ENCODE measurements at places on chromosomes 12 and 14.

DNA sequence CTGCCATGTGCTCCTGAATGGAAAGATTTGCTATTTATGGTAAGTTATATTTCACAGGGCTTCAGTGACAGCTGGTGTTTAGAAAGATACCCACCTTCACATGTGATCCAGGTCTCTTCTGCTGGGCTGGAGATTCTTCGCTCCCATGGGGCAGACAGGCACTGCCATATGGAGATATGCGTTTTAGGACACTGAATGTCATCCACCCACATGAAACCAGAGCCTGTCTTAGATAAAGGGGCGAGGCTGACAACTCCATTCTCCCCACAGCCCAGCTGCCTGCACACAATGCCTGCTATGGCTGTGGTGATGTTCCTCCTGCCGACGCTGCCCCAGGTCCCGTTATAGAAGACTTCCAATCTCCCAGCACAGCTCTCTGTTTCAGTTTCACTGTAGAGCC lies 69.4 kb downstream of the ACSM4 start:
- no peak for DNase-seq

GRCh38 chr12:91339106-91339505 lies 156.5 kb upstream of the DCN start:
- no peak for DNase-seq

DNA sequence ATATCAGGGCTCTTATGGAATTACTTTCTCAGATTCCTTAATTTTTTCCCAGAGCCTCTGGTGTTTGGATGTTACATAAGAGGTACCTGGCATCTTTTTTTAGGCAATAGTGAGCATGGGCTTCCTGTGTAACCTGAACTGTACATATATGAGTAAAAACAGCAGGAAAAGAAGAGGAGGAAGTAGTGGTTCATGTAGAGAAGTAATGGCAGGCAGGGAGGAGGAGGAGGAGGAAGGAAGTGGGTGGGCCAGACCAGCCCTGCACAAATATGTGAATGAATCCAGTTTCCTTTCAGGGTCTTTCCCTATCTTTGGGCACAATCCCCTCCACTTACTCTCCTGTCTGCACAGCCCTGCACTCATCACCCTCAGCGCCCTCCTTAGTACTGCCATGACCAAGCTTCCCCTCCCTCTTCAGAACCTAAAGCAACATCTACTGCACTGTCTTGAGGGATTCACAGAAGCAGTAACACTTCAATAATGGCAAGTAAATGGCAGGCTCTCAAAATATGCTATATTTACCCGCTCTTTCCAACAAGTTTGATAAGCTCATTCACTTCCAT lies 40.9 kb upstream of the GSG1 start:
- DNase-seq: no peak

- no peak for DNase-seq
Observed at GRCh38 chr14:78248501-78249090, 78.4 kb downstream of the NRXN3 start.

DNA sequence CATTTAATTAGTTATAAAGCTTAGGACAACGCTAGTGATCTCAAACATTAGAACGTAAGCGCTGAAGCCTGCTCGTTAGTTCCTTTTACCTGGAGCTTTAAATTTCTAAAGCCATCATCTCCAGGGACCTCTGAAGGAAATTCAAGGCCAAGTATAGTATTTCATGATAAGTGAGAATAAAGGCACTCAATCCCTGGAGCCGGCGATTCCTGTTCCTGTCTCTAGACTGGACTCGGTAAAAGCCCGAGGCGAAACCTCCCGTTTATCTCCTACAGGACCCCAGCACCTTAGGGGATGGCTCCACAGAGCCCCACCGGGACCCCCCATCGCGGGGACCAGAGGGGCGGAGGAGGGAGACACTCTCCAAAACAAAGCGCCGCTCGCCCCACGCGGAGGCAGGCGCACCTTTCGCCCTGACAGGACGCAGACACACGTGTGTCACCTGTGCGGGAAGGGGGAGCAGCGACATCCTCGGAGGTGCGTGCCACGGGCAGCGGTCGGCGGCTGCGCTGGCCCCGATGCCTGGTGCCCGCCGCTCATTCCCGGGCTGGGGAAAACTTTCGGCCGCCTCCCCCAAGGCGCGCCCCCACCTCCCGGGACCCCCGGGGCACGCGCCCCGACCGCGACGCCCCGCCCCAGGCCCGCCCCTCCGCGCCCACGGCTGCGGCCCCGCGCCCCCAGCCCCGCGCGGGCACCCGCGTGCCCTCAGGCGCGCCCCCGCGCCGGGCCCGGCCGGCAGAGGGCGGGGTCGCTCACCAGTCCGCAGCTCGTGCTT lies 678 bp downstream of the RPS6KA5 start:
- no peak for DNase-seq

DNA sequence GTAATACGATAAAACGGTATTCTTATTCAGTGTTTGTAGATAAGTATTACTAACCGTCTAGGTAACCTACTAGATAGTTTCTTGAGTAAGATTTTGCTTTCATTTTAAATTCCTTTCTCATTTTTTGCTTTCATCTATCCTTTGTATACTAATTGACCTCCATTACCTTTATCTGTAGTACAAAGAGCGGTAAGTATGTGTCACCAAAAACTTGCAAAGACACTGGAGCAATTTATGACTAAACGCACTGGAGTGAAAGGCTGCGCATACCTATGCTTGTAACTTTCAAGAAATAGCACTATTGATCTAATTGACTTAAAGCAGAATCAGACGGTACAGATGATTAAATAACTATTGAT lies 1.7 kb downstream of the ARHGAP5 start:
- no peak for DNase-seq

- DNase-seq: no peak
Observed at GRCh38 chr12:119328111-119328510, 6.4 kb upstream of the CCDC60 start.

GRCh38 chr12:39095636-39096330 lies 190.4 kb upstream of the CPNE8 start:
- no peak for DNase-seq

DNA sequence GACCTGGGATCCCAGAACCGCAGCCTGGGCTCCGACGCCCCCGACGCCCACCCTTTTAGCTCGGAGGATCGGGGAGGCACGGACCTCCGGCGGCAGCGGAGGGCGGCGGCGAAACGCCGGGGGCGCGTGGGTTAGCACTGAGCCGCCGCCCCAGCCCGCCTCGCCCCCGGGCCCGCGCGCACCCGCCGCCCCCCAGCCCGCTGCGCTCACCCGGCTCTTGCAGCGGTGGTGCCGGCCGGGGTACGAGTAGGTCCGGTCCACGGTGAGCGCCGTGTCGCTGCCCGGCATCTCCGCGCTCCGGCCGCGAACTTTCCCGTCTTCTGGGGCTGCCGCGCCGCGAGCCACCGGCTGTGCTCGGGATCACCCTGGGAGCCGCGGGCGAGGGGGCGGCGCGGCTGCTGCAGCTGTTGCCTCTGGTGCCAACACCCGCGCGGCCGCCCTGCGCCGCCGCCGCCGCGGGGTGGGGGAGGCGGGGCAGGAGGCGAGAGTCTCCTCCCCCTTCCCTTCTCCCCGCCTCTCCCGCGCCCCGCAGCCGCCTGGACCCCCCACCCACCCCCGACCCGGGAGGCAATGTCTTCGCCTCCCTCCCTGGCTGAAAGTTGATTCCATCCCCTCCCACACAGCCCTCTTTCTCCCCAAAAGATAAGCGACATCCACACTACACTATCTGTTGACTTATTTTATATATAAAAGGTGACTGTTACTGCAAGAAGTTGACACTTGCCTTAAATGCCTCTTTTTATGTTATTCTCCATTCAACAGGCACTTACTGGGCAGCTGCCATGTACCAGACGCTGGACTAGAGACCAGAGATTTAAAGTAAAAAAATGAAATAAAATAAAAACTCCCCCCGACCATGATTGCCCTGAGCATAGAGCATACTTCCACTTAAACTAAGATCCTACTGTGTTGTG lies at the start of gene TMCC3:
Gene TMCC3 (minus strand): TSS at position 415 of the 914 bp plus-strand sequence. CDS start 127 bp downstream, at position 288.
- DNase-seq: peak; percentile 66

- no peak for DNase-seq
Observed at GRCh38 chr14:84208451-84208850, 1321.5 kb upstream of the FLRT2 start.

DNA sequence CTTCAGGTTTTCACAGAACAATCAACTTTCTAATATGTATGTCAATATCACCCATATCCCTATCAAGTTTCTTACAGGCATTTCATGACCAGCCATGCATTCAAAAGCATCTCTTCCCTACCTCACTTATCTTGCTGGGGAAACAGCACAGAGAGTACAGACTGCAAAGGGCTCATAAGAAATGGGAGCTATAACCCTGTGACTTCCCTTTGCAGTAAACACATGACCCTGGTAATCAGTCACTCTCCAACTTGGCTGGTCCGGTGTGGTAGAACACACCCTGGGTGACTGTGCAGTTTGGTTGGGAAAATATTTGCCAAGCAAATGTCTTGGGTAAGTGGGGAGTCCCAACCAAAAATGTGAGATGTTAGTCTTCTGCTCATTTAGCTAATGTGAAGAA lies 49.4 kb upstream of the TMCC3 start:
- DNase-seq: no peak

- DNase-seq: no peak
Observed at GRCh38 chr12:76587428-76588178, 28.0 kb upstream of the OSBPL8 start.

DNA sequence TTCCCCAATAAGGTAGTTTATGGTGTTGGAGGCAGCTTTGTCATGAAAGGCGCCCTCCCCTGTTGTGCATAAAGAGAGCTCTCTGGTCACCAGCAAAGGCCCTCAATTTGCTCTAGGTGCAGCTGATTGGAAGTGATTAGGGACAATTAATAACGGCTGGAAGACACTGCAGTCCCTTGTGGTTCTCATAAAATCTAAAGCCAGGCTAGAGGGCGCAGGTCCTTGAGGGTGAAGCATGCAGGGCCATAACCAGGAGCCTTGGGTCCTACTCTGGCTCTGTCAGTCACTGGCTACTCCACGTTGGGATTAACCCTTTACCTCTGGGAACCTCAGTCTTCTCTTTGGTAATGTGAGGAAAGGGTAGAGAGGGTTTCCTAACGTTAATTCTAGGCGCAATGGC lies 1.9 kb downstream of the DAAM1 start:
- no peak for DNase-seq

DNA sequence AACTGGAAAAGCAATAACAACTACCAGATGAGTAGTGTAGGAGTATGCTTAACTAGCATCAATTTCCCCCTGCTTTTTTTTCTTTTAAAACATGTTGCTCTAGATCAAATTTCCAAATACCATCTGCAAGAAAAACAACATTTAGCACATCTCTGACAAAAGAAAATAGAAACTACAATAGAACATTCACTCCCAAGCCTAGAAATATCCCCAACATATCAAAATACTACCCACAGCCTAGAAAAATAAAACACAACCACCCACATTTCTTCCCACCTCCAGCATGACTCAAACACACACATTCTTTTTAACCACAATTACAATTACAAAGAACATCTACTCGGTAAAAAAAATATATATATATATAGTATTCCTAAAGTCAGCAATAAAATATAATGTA lies 120.0 kb downstream of the PPFIA2 start:
- no peak for DNase-seq

DNA sequence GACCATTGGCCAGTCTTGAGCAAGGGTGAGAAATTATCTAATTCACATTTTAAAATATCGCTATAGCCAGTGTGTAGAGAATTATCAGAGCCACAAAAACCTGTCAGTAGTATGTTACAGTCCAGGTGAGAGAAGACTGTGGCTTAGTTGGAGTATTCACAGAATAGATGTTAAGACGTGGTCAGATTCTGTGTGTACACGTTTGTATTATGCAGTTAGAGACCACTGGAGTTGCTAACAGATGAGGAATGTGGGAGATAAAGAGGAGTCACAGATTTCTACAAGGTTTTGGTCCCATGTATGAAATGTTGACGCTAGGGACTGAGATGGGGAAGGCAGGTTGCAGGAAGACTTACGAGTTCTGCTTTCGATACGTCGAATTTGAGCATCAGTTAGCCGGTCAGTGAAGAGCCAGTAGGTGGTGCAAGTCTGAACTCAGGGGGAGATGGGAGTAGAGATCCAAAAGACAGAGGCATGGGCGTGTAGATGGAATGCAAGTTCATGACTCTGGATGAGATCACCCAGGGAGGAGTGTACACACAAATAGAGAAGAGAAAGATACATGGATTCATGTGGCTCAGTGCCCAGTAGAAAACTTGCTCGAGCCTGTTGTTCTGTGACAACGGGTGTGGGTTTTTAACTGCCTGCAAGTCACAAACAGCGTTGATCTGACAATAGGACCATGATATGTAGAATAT lies 114.8 kb upstream of the FLRT2 start:
- DNase-seq: no peak

DNA sequence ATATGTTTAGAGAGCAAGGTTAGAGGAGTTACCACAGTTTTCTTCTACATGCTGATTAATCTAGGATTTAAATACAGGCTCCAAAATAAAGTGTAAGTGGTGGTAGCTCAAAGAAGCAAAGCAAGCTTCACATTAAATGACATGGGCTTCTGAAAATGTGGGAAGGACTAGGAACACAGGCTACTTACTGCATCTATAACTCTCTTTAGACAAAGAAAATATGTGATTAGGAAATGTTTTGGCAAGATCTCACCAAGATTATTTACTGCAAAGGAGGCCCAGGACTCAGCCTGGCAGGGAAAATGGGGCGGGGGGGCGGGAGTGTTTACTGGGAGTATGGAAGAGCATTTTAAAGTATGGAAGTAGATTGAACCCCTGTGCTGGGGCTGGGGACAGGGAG lies 39.4 kb downstream of the ETV6 start:
- DNase-seq: no peak

- no peak for DNase-seq
Observed at GRCh38 chr12:66516561-66516960, 162.3 kb downstream of the GRIP1 start.

DNA sequence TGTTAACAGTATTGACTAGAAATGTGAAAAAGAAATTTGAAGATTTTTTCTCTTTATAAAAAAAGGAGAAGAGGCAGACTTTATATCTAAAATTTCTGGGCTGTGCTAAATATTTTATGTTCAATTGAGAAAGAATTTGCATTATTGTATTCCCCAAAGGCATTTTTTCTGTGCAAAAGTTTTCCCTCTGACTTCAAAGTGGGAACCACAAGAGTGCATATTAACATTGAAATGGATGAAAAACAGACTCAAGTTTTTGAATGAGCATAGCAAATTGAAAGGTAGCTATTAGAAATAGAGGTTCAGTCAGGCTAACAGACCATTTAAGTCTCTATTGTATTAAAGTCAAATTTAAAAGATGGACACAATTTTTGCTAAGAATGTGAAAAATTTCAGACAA lies 95.2 kb downstream of the RASSF9 start:
- no peak for DNase-seq

DNA sequence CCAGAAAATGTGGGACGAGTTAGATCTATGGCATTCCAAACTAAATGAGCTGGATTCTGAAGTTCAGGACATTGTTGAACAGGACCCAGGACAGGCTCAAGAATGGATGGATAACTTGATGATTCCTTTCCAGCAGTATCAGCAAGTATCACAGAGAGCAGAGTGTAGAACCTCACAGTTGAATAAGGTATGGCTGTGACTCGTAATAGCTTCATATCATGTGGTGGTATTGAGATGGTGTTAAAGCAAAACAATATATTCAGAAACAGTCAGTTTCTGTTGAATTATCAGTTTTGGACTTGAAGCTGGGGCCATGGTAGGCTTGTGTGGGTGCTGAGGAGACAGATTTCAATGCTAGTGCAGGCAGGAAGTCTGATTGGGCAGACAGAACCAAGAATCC lies 213.7 kb downstream of the ESR2 start:
- DNase-seq: no peak
